ENCODE measurements at places on chromosomes 7 and 10. TPM values are rescaled to one million over a fixed set of nuclear protein-coding genes. Genes with fewer than 3 reads are reported as not detected.

The TAC1 gene
- total RNA-seq: not detected

The CFAP69 gene
- total RNA-seq: not detected

The FXYD4 gene
- total RNA-seq: not detected

The SYNPO2L gene
- total RNA-seq: not detected

The SLC18A3 gene
- not detected for total RNA-seq

The CCDC146 gene
- 20.1 TPM for total RNA-seq

The PLXDC2 gene
- total RNA-seq: 16.9 TPM

The MTPN gene
- 161 TPM for total RNA-seq

The HECW1 gene
- not detected for total RNA-seq

The SPDYE2B gene
- not detected for total RNA-seq

The PPP1R3A gene
- total RNA-seq: not detected

The ARMC10 gene
- total RNA-seq: 15.4 TPM

The CNPY1 gene
- total RNA-seq: not detected

Measured in natural killer cell (primary cell).